ENCODE measurements at places on chromosomes 2 and 18. TPM values are rescaled to one million over a fixed set of nuclear protein-coding genes. Genes with fewer than 3 reads are reported as not detected.
A peak's percentile ranks its signal among the peaks of the same experiment; 100 is the strongest.

CDK15 gene
- 1.3 TPM for total RNA-seq

- no peak for DNase-seq
- no peaks in the 10 kb centered on the region for H3K36me3 ChIP-seq
- H3K4me1 ChIP-seq, result no peaks in the 10 kb centered on the region
- no peaks in the 10 kb centered on the region for H3K27me3 ChIP-seq
Observed at GRCh38 chr18:6427286-6427685, 12.6 kb upstream of the L3MBTL4 start.

APOB gene
- not detected for total RNA-seq

GRCh38 chr2:181178823-181179412 lies 198.5 kb downstream of the UBE2E3 start:
- no peaks in the 10 kb centered on the region for H3K4me1 ChIP-seq
- DNase-seq, result no peak
- no peak overlapping the region for H3K4me3 ChIP-seq
- H3K27ac ChIP-seq, result no peak overlapping the region
- no peaks in the 10 kb centered on the region for H3K36me3 ChIP-seq

DNA sequence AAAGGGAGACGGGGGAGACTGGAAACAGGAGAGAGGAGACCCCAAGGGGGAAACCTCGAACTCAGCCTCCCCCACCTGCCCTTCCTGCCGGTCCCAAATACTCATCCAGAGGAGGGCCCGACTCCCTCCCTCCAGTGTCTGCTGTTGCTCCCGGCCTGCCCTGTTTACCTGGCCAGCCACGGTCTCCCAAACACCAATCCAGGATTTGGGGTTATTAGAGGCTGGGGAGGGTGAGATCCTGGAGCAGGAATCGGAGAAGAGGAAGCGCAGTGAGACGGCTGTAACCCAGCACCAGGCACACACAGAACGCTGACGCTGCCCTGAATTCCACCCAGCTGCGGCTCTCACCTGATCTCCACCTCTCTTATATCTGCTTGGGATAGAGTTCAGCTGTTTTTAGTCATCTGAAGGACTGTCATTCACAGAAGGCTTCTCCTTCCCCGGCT lies 213.0 kb downstream of the TNS1 start:
- no peaks in the 10 kb centered on the region for H3K27me3 ChIP-seq
- H3K36me3 ChIP-seq, result no peaks in the 10 kb centered on the region
- no peak overlapping the region for H3K27ac ChIP-seq
- no peak for DNase-seq
- no peak overlapping the region for H3K4me3 ChIP-seq

GRCh38 chr2:71596011-71596410 lies 142.7 kb downstream of the DYSF start:
- H3K36me3 ChIP-seq, result no peaks in the 10 kb centered on the region
- H3K4me1 ChIP-seq, result no peaks in the 10 kb centered on the region
- DNase-seq, result no peak
- no peak overlapping the region for H3K27ac ChIP-seq
- H3K27me3 ChIP-seq, result peaks cover 6% of the 10 kb centered on the region
- H3K4me3 ChIP-seq, result no peak overlapping the region

GRCh38 chr2:13193900-13194299 lies 477.2 kb downstream of the TRIB2 start:
- H3K4me1 ChIP-seq, result no peaks in the 10 kb centered on the region
- no peak overlapping the region for H3K27ac ChIP-seq
- DNase-seq, result peak; percentile 54
- no peaks in the 10 kb centered on the region for H3K27me3 ChIP-seq
- H3K36me3 ChIP-seq, result no peaks in the 10 kb centered on the region

MARCO gene
- not detected for total RNA-seq

DNA sequence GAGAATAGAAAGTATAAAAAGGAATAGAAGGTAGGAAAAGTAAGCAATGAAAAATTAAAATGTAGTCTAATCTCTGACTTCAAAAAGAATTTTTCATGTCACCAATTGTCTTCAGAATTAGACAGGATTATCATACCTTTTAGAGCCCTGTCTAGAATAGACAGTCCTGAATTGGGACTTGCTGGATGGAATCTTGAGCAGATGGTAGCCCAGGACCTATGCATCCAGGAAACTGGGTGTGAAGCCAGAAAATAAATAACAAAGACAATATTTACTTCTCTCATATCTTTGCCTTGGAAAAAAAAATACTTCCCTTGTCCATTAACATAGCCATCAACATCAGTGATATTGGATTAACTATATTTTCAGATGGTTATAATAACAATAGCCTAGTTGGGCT lies 97.8 kb upstream of the UNC80 start:
- DNase-seq, result no peak
- H3K4me3 ChIP-seq, result no peak overlapping the region
- H3K27me3 ChIP-seq, result no peaks in the 10 kb centered on the region

DNA sequence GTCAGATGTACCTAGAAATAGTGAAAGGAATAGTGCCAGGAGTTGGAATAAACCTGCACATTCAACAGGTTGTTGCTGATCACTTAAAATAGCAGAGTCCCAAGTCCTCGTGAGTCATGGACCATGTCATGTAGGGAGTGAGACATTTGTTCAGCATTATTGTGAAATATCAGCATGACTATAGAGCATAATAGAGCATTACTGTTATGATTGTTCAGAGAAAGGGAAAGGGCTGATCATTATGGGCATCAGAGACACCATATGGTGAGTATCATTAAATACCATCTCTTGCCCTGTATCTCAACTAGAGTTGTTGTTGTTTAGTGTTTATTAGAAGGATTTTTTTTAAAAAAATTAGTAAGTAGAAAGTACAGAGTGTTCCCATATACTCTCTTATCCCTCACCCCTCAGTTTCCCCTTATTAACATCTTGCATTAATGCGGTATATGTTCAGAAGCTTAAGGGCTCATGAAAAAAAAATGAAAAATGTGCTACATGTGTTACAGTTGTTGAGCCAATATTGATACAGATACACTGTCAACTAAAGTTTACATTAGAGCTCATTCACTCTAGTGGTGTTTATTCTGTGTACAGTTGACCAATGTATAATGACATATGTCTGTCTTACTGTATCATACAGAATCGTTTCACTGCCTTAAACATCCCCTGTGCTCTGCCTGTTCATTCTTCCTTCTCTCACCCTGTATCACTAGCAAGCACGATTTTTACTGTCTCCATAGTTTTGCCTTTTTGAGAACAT lies 5.7 kb downstream of the ELAC1 start:
- H3K27ac ChIP-seq, result peak overlapping the region; percentile 20
- DNase-seq, result peak; percentile 91
- no peaks in the 10 kb centered on the region for H3K27me3 ChIP-seq
- peaks cover 11% of the 10 kb centered on the region for H3K36me3 ChIP-seq
- H3K4me3 ChIP-seq, result no peak overlapping the region

DNA sequence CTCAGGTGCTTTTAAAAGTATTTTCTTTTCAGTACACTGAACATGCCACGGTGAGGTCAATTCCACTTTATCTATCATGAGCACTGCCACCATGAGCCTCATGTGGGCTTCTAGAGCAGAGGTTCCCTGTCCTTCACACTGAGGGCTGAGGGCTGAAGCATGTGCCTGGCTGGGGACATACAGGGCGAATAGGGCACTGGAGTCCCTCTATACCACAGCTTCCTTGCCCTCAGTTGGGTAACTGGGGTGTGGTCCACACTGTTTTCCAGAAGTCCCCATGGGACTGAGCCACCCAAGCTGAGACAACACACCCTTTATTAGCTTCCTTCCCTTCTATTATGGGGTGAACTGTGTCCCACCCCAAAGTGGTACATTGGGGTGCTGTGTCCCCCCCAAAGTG lies 172.2 kb upstream of the ID2 start:
- H3K27me3 ChIP-seq, result 0 out of 2 replicates have a peak, but pooled peaks cover 4% of the 10 kb centered on the region
- H3K4me1 ChIP-seq, result peaks cover 10% of the 10 kb centered on the region
- H3K27ac ChIP-seq, result no peak overlapping the region
- H3K4me3 ChIP-seq, result no peak overlapping the region
- H3K36me3 ChIP-seq, result no peaks in the 10 kb centered on the region

- H3K4me3 ChIP-seq, result no peak overlapping the region
- peak overlapping the region; percentile 9 for H3K27ac ChIP-seq
- H3K36me3 ChIP-seq, result no peaks in the 10 kb centered on the region
- peaks cover 26% of the 10 kb centered on the region for H3K4me1 ChIP-seq
- peaks cover 4% of the 10 kb centered on the region for H3K27me3 ChIP-seq
- peak; percentile 90 for DNase-seq
Observed at GRCh38 chr18:25830787-25831186, 259.6 kb downstream of the SS18 start.

GRCh38 chr2:13135856-13136255 lies 419.1 kb downstream of the TRIB2 start:
- H3K27ac ChIP-seq, result no peak overlapping the region
- H3K4me1 ChIP-seq, result no peaks in the 10 kb centered on the region
- no peak for DNase-seq
- H3K27me3 ChIP-seq, result no peaks in the 10 kb centered on the region
- H3K4me3 ChIP-seq, result no peak overlapping the region

RIT2 gene
- total RNA-seq, result not detected

GRCh38 chr18:50143294-50143693 lies 51.7 kb downstream of the MYO5B start:
- no peak for DNase-seq
- H3K4me1 ChIP-seq, result no peaks in the 10 kb centered on the region
- no peak overlapping the region for H3K27ac ChIP-seq
- no peak overlapping the region for H3K4me3 ChIP-seq

GRCh38 chr18:62792016-62792415 lies 76.7 kb downstream of the PHLPP1 start:
- no peaks in the 10 kb centered on the region for H3K36me3 ChIP-seq
- peaks cover 21% of the 10 kb centered on the region for H3K4me1 ChIP-seq
- no peak for DNase-seq

- H3K36me3 ChIP-seq, result no peaks in the 10 kb centered on the region
- no peak for DNase-seq
- H3K4me1 ChIP-seq, result no peaks in the 10 kb centered on the region
Observed at GRCh38 chr2:41038408-41038807, 586.5 kb upstream of the SLC8A1 start.

- no peaks in the 10 kb centered on the region for H3K27me3 ChIP-seq
- H3K4me3 ChIP-seq, result no peak overlapping the region
- H3K27ac ChIP-seq, result no peak overlapping the region
Observed at GRCh38 chr2:41216978-41217377, 765.1 kb upstream of the SLC8A1 start.

- H3K4me3 ChIP-seq, result no peak overlapping the region
- peak; percentile 51 for DNase-seq
Observed at GRCh38 chr2:38201784-38202183, 125.8 kb upstream of the CYP1B1 start.

DNA sequence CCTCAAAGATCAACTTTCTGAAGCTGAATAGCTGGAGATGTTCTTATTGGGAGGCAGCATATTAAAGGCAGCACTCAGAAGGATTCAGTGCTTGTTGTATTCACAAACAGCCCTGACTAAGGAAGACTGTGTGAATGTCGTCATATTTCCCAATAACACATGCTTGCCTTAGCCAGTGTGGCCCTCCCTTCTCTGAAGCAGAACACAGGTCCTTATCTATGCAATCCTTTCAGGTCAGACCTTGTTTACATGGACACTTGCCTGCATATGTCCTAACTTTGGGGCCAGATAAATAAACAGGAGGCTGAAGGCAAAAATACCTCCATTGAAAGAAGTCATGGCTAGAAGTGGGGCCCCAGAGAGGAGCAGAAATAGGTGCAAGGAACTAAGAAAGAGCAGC lies 97.2 kb downstream of the SLC4A3 start:
- H3K36me3 ChIP-seq, result no peaks in the 10 kb centered on the region
- H3K27me3 ChIP-seq, result no peaks in the 10 kb centered on the region
- no peaks in the 10 kb centered on the region for H3K4me1 ChIP-seq
- H3K4me3 ChIP-seq, result no peak overlapping the region
- no peak overlapping the region for H3K27ac ChIP-seq

DNA sequence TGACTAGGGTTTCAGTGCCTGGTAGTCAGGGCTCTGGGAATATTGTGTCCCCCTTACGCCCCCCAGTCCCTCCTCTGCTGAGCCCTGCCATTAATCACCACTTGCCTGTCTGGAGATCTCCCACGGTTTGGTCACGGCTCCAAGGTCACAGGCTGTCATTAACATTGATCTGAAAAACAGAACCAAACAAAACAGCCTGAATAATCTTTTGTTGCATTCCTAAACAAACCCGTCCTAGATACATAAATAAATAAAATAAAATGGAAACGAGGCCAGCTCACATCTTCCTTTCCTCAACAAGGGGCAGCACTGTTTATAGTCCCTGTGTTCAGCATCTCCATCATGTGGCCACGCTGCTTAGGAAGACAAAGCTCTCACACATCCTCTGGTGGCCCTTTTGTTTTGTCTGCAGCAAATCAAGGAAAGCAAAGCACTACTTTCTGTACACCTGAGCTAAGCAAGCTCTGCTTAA lies 282.8 kb downstream of the AGPS start:
- peaks cover 9% of the 10 kb centered on the region for H3K27me3 ChIP-seq
- H3K27ac ChIP-seq, result no peak overlapping the region
- DNase-seq, result no peak
- no peak overlapping the region for H3K4me3 ChIP-seq
- H3K4me1 ChIP-seq, result no peaks in the 10 kb centered on the region

- peaks cover 22% of the 10 kb centered on the region for H3K4me1 ChIP-seq
- H3K27me3 ChIP-seq, result no peaks in the 10 kb centered on the region
- H3K27ac ChIP-seq, result no peak overlapping the region
- H3K4me3 ChIP-seq, result no peak overlapping the region
Observed at GRCh38 chr2:120218181-120218580, 5.0 kb downstream of the TMEM185B start.

DNA sequence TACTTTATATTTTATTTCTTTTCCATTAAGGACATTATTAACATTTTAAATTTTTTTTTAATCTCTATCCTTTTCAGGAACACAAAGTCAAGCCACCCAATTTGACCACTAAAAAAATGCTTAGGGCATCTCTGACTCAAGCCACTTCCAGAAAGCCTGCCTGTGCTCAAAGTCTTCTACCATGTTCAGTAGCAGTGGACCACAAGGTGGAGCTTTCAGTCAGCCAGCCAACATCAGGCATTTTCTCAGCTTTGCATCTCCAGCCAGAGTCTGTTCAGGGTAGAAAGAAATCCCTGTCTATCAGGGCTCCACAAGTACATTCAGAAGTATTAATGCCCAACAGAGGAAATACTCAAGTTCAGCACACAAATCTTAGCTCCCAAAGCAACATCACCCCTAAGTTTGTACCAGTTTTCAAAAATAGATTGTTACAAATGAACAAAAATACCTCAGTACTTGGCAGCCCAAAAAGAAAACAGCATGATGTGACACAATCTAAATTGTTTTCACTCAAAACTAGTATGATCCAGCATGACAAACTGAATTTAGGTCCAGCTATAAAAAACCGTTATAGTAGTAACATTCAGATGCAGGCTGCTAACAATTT lies 37.6 kb downstream of the C18orf63 start:
- H3K27ac ChIP-seq, result no peak overlapping the region
- no peak overlapping the region for H3K4me3 ChIP-seq
- H3K27me3 ChIP-seq, result peaks cover 40% of the 10 kb centered on the region
- peaks cover 13% of the 10 kb centered on the region for H3K4me1 ChIP-seq
- DNase-seq, result peak; percentile 87
